ENCODE measurements at places on chromosomes 3 and 15.

DNA sequence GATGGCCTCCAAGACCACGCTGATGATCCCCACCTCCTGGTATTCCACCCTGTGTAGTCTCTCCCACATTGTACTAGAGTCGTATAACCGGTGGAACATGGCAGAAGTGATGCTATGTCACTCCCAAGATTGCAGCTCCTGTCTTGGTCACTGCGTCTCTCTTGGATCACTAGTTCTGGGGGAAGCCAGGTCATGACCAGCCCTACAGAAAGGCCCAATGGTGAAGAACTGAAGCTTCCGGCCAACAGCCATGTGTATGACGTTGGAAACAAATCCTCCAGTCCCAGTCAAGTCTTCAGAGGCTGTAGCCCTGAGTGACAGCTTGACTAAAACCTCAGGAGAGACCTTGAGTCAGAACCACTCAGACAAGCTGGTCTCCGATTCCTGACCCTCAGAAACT is 61.9 kb upstream of the FNDC3B start:
- no peak for DNase-seq

GRCh38 chr3:42495393-42495792 is 7.0 kb upstream of the VIPR1 start:
- DNase-seq = no peak

GRCh38 chr3:177547711-177548350 is 350.5 kb upstream of the TBL1XR1 start:
- DNase-seq = no peak

DNA sequence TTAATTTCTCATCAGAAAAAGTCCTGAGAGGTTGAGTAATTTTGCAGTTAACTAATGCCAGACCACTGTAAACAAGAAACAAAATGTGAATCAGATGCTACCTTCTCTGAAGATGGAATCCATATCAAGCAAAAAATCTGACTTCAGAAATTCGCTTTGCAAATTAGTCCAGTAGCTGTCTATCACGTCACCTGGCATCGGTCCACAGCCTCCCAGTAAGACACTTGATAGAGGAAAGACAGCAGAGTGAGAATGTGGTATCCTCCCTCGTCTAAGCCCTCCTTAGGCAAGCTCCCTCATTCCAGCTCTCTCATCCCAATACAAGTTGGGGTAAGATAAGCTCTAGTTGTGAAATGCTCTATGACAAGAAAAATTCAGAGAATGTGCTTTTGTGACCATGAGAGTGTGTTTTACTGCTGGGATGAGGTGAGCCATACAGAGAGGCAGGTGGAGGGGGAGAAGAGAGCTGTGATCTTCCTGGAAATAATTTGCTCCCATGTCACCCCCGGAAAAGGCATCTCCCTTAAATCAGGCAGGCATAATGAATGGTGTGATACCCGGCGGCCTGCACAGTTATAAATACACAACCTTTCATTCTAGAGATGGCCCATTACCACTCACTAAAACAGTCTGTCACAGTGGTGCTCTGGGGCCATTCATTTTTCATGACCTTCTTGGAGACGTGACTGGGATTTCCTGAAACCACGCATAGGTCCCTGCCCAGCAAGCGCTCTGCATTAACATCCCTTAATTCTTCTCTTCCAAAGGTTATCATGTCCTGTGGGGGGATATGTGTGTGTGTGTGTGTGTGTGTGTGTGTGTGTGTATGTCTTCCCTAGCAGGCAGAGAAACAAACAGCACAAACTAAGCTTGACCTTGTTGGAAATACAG is 602.0 kb upstream of the KCNMB2 start:
- DNase-seq = peak; percentile 39

- no peak for DNase-seq
These were observed 22.6 kb downstream of the MNS1 start for GRCh38 chr15:56442354-56442753.

GRCh38 chr3:106533788-106534160 is 665.0 kb upstream of the CBLB start:
- no peak for DNase-seq

DNA sequence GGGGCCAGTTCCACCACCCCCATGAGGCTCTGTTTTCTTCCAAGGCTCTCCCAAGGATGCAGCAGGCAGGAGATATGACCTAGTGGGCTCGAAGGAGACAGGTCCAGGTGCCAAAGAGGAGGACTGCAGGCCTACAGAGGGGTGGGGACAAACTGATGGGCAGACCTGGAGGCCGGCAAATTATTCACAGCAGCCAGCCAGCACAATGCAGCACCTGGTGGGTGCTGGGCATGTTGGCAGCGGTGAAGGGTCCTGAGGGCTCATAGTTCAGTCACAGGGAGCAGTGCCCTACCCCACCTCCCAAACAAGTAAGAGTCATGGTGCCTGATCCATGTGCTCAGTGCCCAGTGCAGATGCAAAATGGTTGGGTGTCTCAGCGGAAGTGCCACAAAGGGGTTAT is 171.7 kb downstream of the ABHD5 start:
- DNase-seq = no peak

DNA sequence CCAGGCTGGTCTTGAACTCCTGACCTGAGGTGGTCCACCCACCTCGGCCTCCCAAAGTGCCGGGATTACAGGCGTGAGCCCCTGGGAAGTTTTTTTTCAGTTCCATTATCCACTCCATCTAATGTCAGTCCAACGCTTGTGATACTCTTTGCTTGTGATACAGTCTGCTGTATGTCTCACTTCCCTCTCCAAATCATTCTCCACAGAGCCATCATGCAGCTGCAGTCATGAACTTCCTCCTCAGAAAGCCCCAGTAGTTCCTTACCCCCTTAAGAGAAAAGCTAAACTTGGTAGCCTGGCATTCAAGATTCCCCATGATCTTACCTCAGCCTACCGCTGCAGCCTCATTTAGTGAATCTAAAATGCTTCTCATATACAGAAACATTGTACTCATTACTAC is 2.3 kb downstream of the ARPC4 start:
- DNase-seq = no peak

GRCh38 chr3:183349421-183350157 is 78.8 kb downstream of the MCF2L2 start:
- no peak for DNase-seq

GRCh38 chr3:87706176-87706575 is 352.6 kb downstream of the CGGBP1 start:
- DNase-seq = peak; percentile 43

GRCh38 chr3:107367353-107367752 is 9.9 kb upstream of the CCDC54 start:
- peak; percentile 76 for DNase-seq

- no peak for DNase-seq
These were observed 157.3 kb upstream of the CGNL1 start for GRCh38 chr15:57218826-57219576.

- no peak for DNase-seq
These were observed 350.7 kb upstream of the AZI2 start for GRCh38 chr3:28699283-28699682.

DNA sequence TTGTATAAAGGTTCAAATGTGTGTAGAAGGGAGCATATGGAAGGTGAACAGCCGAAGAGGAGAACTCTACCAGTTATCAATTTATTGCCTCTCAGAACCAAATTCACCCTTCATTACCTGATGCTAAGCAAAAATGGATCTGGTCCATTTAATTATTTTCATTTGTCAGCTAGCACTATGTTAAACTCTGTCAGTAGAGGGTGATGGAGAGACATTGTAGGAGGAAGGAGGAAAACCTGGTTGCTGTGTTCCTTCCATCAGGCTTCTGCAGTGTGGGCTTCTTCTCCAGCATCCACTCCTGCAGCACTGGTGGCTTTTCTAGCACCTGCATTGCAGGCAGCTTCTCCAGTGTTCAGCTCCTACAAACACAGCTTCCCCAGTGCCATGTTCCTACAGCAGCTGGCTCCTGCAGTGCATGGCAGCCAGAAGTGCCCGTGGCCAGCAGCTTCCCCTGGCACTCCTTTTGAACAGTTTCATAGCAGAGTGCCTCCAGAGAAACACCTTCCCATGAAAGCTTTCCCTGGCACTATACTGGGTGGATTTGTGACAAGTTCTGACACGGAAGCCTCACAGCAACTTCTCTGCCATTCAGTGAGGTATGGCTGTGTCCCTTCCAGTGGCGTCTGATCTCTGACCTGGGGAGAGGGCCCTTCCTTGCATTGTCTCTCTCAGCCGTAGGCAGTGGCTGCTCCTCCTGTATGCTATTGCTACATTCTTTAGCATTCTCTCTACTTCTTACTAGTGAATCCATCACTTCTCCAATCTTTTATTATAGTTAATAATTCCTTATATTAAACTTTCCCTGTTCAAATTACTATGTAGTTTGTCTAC is 14.6 kb upstream of the IL17RD start:
- no peak for DNase-seq

- peak; percentile 30 for DNase-seq
These were observed 41.7 kb upstream of the SEC22A start for GRCh38 chr3:123159926-123160635.

DNA sequence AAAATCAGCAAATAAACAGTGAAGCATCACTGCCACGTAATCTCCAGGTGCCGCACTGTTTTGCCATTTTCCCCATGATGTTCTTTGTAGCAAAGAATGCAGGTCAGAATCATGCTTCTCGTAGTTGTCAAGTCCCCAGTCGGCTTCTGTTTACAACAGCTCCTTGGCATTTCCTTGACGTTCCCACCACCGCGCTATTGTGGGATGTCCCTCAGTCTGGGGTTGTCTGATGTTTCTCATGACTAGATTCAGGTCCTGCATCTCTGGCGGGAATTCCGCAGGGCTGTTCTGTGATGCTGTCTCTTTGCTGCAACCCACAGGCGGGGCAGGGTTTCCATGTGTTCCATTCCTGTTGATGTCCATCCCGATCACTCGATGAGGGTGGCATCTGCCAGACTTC is 117.9 kb upstream of the SMAD3 start:
- no peak for DNase-seq

- DNase-seq = no peak
These were observed 198.4 kb upstream of the UBE2E1 start for GRCh38 chr3:23607184-23607847.

- no peak for DNase-seq
These were observed 16.3 kb downstream of the IQCB1 start for GRCh38 chr3:121818578-121818977.

DNA sequence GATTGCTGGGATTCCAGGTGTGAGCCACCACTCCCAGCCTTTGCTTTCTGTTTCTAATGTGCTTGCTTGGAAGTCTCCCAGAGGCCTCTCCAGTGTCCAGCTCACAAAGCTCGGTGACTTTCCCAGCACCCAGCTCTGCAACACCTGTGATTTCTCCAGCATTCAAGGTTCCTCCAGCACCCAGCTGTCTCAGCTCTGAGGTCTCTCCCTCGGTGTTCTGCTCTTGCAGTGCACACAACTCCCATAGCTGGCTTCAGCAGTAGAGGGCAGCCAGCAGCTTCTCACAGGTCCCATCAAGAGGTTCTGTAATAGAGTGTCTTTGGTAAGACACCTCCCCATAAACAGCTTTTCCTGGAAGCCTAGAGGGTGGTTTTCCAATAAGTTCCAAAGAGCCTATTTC is 75.1 kb downstream of the GRM7 start:
- DNase-seq = no peak

DNA sequence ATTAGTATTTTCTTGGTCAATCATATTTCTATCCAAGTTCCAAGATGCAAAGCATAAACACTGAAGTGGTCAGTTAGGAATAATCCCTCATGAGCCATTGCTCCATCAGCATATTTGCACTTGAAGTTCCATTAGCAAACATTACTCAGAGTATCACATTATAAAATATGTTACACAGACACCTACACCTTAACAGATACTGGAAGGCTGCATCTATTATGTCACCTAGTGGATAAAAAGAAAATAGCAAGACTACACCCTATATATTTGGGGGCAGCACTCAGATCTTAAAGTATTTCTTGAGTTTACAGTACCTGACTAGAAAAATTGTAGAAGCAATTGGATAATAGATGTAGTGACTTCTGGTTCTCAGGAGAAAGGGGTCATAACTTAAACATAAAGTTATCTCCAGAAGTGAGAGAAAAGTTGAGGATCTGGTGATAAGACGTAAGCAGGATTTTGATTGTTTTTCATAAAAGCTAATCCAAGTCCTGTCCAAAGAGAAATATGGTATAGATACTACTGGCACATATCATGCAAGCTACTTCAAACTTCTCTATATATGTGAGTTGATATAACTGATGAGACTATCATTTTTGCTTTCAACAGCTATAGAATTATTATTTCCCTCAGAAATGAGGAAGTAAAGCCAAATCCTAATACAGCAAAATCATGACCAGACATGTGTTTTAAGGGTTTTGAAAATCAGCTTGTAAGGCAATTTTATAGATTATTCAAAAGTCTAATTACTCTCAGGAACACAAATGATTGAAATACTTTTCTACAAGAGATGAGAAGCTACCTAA is 422.2 kb downstream of the GBE1 start:
- DNase-seq = peak; percentile 15

DNA sequence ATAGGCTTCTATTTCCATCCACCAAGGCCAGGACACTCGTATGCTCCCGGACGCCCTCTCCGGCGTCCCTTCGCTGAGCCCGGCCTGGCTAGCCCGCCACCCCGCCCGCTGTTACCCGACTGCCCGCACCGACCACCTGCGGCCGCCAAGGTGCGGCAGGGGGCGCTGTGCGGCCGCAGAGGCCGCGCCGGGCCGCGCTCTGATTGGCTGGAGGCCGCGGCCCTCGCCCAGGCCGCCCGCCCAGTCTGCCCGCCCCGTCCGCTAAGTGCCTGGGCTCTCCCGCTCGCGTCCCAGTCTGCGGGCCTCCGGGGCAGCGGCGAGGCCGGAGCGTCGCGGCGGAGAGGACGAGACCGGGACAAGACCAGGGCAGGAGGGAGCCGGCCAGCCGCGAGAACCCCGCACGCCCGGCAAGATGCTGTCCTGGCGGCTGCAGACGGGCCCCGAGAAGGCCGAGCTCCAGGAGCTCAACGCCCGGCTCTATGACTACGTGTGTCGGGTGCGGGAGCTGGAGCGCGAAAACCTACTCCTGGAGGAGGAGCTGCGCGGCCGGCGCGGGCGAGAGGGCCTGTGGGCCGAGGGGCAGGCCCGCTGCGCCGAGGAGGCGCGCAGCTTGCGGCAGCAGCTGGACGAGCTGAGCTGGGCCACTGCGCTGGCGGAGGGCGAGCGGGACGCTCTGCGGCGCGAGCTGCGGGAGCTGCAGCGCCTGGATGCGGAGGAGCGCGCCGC is at the start of gene SYNM:
TSS of gene SYNM (plus strand) at position 293 of the 726 bp plus-strand sequence. CDS start at position 413, 120 bp downstream.
- DNase-seq = peak; percentile 25

DNA sequence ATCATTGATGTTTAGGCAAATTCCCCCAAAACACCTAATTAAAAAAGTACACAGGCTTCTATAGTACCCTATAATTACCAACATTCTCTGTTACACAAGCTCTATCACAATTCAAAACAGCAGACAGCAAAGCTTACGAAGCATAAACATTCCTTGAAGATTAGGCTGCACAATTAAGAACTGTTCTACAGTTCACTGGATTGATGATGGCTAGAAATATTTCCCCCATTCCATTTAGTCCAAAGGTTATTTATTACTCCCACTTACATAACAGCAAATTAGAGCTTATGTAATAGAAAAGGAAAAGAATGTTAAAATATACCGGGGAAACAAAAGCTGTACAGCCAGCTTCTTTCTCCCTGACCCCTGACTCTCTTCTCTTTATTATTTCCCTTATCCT is 49.3 kb downstream of the UACA start:
- no peak for DNase-seq
